Psoas muscle (tissue), 8 donors: ENCODE measurements at places on chromosomes 6 and 20. TPM values are rescaled to one million over a fixed set of nuclear protein-coding genes. Genes with fewer than 3 reads are reported as not detected.

CAGE1 gene
- not detected for total RNA-seq

TINAG gene
- 0.27 TPM for total RNA-seq

RIMS4 gene
- total RNA-seq: 0.73 TPM

SEMG2 gene
- not detected for total RNA-seq

SOBP gene
- total RNA-seq: 14.8 TPM

CD2AP gene
- total RNA-seq: 11.7 TPM

ZBTB12 gene
- total RNA-seq: 1.1 TPM

JPH2 gene
- 76.6 TPM for total RNA-seq

CD40 gene
- total RNA-seq: 8.4 TPM

GNAS gene
- 1,905 TPM for total RNA-seq

HUS1B gene
- total RNA-seq: 0.22 TPM

LAMP5 gene
- total RNA-seq: not detected

MEI4 gene
- not detected for total RNA-seq

CLIC5 gene
- total RNA-seq: 226 TPM

NCR2 gene
- not detected for total RNA-seq

ARMC12 gene
- 0.58 TPM for total RNA-seq

SNRPB2 gene
- total RNA-seq: 39.1 TPM

BNIP5 gene
- not detected for total RNA-seq

TMEM244 gene
- not detected for total RNA-seq

DUSP22 gene
- 51.3 TPM for total RNA-seq

PNLDC1 gene
- total RNA-seq: 0.17 TPM

LINC00237 gene
- not detected for total RNA-seq

CST3 gene
- 457 TPM for total RNA-seq

REM1 gene
- 0.91 TPM for total RNA-seq

YWHAB gene
- total RNA-seq: 73.6 TPM

RGS17 gene
- not detected for total RNA-seq

SLC52A3 gene
- total RNA-seq: 1.1 TPM

COL19A1 gene
- 0.13 TPM for total RNA-seq

MYCT1 gene
- 6.8 TPM for total RNA-seq

TMEM74B gene
- 0.22 TPM for total RNA-seq

GTSF1L gene
- total RNA-seq: not detected

AAR2 gene
- total RNA-seq: 25.8 TPM

GSTA2 gene
- total RNA-seq: not detected

NKX2-4 gene
- not detected for total RNA-seq

SLCO4A1 gene
- total RNA-seq: 8.5 TPM

PRDM1 gene
- total RNA-seq: 1.3 TPM

MYH7B gene
- 32.7 TPM for total RNA-seq

EGFL8 gene
- total RNA-seq: 2.5 TPM

CCN2 gene
- 25.0 TPM for total RNA-seq

ELOVL4 gene
- total RNA-seq: 0.10 TPM

ZFP57 gene
- total RNA-seq: not detected

HDGFL1 gene
- total RNA-seq: not detected

CLVS2 gene
- 0.08 TPM for total RNA-seq

GNRH2 gene
- total RNA-seq: not detected

FAM162B gene
- 7.7 TPM for total RNA-seq

CST5 gene
- not detected for total RNA-seq

C6orf58 gene
- total RNA-seq: not detected

THBD gene
- 60.4 TPM for total RNA-seq

TFAP2B gene
- total RNA-seq: not detected
